Muscle of back (tissue), 13 donors: ENCODE measurements at places on chromosomes 2 and 18.

- DNase-seq = no peak
Measured at GRCh38 chr2:228540976-228541375, 359.5 kb upstream of the SPHKAP start.

DNA sequence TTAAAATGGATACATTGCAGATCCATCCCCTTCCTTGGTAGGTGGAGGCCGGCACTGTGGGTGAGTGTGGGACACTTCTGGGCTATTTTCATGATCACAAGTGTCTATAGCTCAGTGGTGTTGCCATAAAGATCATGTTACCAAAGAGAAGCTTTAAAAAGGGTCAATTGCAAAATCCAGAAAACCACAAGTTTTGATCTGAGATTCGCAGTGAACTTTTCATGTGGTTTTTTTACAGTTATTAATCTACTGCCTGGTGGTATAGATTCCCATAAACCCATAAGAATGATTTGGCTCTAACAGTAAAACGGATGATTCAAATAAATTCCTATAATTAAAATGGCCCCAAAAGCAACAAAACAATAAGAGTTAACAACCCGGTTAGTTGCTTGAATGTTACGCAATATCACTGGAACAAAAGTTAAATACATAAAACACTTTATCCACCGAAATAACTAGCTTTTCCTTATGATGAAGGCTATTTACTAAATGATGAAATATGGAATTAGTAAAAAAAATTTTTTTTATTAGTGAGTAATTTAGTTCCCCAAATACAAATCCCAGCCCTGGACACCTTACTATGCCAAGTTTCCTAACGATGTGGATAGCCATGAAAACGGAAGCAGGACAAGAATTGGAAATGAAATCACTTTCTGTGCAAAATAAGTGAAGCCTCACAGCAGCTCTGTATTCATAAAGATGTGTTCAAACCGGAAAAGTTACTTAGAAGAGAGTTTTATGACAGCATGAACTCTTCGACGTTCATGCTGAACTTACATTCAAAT is 95.6 kb upstream of the THOC1 start:
- DNase-seq = no peak

DNA sequence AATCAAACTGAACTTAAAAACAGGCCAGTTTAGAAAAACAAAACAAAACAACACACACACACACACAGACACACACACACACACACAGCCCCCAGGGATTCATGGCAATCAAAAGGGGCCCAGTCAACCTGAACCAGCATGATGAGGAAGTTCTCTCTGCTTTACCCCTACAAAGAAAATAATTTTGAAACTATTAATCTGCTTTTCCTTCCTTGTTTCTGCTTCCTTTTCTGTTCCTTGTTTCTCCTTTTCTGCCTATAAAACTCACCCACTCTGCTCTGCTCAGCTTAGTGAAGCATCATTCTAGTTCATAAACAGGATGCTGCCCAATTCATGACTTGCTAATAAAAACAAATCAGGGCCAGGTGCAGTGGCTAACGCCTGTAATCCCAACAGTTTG is 203.1 kb downstream of the RAB3GAP1 start:
- no peak for DNase-seq

GRCh38 chr2:235595422-235596010 is 101.7 kb downstream of the AGAP1 start:
- DNase-seq = peak; percentile 74

- DNase-seq = no peak
Measured at GRCh38 chr2:42474765-42475454, 18.9 kb downstream of the KCNG3 start.

GRCh38 chr2:111139637-111140317 is 19.1 kb downstream of the BCL2L11 start:
- peak; percentile 32 for DNase-seq

DNA sequence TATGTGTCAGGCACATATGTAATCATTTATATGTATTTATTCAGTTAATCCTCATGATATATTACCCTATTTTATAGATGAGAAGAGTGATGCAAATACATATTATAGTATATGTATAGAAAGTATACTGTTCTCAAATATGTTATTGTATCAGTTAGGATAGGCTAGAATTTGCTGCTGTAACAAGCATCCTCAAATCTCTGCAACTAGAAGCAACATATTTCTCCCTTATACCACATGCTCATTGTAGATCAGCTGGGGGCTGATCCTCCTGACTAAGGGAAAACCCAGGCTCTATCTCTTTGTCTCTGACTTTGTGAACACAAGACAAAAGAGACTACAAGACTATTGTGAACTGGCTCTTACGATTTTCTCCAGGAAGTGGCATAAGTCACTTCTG is 24.8 kb upstream of the HS6ST1 start:
- DNase-seq = no peak

GRCh38 chr18:30915336-30915988 is 127.1 kb downstream of the DSC3 start:
- no peak for DNase-seq

GRCh38 chr2:209694748-209695147 is 76.9 kb upstream of the UNC80 start:
- no peak for DNase-seq

DNA sequence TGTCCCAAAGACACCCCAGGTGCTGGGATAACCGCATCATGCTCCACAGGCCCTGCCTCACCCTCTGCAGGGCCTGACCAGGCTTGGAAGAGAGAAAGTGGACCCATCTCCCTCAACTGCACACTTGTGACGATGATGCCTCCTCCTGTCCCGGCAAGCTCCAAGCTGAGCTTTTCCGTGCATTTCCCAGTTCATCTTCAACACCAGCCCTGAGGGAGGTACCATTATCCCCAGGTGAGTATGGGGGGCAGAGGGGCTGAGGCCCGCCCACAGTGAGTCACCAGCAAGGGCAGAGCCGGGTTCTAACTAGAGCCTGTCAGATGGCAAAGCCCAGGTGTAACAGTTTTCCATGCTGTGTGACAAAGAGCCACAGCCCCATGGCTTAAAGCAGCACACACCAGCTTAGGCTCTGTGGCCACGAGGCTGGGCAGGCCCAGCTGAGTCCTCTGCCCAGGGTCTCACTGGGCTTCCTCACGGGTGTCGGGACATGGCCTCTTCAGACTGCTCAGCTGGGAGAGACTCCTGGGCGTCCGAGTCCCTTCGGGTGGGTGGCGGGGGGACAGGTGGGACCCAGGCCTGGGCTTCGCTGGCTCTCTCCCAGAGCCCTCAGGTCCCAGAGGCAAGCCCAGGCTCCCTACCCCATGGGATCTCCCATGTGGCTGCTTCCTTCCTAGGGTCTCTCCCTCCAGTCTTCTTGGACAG is 108.4 kb upstream of the OTOS start:
- DNase-seq = no peak

GRCh38 chr2:128290356-128290755 is 28.3 kb downstream of the HS6ST1 start:
- no peak for DNase-seq

DNA sequence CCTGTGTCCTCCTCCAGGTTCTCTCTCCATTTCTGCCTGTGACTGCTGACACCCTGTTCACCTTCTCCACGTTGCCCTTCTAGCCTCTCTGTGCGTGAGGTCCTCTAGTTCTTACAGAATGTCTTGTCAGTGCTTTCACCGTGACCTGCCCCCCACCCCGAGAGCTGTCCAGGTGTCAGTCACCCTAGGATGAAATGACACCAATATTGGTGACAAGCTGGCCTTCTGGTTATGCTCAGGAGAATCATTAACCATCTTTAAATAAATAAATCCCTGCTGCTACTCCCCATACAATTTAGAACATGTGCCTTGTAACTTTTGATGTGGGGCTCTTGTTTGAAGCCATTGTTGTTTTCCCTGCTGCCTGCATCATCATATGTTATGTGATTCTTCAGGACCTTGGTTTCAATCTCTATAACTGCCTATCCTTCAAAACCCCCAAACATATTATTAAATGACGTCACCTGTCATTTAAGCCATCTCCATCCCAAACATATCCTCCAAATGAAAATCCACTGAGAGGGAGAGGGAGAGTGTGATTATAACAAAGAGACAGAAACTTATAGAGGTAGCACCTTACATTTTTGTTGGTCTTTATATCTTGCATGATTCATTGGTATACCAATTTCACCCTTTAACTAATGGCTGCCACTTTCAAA is 496.3 kb downstream of the PARD3B start:
- no peak for DNase-seq

DNA sequence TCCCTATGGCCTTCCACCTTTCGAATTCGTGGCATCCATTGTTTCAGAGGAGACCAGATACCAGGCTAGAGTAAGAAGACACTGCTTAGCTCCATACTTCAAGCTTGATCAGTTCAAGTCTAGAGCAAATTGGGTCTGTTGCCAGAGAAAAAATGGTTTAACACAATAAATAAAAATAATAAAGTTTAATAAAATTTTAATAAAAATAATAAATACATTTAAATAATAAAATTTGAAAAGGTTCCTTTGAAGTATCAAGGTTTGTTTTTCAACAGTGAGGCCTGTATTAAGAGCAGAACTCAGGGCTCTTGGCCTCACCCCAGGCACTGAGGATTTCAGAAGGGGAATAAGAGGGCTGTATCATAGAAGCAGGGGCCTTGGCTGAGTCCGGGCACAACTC is 105.6 kb upstream of the REV1 start:
- no peak for DNase-seq

DNA sequence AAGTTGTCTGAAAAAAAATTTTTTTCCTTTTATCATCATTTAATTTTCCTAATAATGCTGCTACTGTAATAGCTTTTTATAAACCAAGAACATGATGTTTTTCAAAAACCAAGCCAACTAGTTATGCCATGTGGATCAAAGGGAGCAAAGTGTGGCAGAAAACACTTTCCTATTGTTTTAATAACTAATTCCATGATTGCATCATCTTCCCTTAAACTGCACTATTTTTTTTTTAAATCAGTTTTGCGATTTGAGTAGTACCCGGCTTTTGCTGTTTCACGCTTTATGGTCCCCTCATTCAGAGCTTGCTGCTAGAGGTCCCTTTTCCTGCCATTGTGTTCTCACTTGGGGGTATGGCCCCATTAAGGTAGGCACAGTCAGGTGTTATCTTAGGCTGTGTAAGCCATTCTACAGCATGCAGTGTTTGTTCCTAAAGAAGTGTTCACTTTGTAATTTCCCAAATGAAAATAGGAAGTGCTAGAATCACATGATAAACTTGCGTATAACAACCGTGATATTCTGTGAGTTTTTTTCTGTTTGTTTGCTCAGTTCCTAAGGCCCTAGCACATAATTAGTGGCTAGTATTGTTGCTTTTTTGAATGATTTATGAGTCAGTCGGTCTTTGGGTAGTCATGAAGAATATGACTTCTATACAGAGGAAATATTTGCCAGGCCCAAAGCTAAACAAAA is 225.8 kb downstream of the PTGR3 start:
- DNase-seq = no peak

- DNase-seq = no peak
Measured at GRCh38 chr18:52348209-52348608, 8.2 kb downstream of the DCC start.

GRCh38 chr18:8868779-8869415 is 163.5 kb downstream of the MTCL1 start:
- no peak for DNase-seq

DNA sequence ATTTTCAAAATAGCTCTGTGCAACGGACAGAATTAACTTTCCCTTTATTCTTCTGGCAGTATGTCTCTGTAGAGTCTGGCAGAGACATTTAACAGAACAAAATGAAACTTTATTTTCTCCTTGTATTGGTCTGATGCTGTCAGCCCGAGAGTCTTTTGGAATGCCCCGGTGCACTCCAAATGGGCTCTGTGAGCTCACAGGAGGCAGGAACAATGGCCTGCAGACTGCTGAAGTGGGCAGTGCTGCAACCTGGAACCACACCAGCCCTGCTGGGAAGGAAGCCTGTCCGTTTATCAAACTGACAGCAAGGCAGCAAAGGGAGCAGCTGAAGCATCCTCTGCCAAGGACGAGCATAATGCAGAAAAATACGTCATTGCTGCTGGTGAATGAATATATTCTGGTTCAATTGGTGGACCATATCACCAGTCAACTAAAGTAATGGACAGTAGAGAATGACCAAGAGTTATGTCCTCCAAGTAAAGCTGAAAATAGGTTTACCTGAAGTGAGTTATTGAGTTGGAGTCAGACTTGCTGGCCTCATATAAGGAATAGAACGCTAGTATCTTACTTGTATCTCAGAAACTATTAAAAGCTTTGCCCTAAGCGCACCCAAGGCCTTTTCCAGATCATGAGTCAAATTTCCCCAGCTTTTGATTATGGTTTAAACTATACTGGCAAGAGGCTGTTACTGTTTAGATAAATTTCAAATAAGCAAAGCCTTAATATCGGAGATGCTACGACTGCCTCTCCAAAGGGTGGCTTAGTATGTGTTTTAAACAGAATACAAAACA is 207.6 kb upstream of the TANK start:
- peak; percentile 69 for DNase-seq

DNA sequence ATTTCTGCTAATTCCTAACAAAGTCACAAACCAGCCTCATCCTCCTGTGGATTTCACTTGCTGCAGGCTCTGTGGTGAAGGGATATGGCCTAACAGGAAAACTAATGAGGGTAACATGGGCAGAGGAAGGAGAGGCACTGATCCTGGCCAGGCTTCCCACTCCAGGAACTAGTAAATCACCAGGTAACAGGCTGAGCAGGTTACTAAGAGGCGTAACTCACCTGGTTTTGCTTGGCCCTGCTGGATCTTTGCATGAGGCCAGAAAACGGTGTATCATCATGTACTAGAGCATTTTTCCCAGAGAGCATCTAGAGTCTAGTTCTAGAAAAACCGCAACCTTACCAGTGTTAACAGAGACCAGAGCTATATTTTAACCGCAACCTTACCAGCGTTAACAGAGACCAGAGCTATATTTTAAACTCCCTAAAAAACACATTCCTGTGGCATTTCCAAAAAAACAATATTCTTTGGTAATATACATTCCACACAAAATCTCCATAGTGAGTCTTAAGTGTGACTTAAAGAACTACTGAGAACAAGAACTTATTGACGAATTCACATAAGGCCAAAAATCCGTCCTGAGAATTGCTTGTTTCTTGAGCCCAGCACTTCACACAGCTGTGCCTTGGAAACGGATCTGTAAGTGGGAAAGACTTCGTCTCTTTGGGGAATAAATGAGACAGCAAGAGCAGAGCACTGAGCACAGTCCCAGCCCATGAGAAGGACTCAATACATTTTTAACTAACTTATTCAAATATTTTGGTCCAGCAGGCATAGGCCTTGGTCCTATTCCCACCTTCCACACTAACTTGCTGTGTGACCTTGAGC is 43.4 kb downstream of the DPP4 start:
- peak; percentile 80 for DNase-seq

- DNase-seq = no peak
Measured at GRCh38 chr2:199819746-199820145, 31.2 kb downstream of the FTCDNL1 start.

DNA sequence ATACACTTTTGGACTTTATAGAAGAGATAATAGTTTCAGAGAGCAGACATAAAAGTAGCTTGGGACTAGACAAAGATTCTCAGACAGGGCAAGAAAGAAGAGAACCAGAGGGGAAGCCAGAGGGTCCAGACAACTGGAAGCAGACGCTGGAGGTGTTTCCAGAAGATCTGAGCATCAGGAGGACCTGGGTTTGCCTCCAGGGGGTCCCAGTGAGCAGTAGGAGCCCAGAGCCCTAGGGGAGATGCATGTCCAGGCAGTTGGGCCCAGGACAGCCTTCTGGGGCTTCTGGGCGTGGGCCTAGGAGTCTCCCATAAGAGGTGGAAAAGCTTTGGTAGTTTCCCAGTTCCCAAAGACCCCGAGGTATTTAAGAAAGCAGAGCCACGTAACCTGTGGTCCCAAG is 251.2 kb upstream of the ID2 start:
- no peak for DNase-seq
